CD4-positive, alpha-beta T cell treated with Interleukin-4 for 4 hours (primary cell): ENCODE measurements at places on chromosomes 16 and 17.

DNA sequence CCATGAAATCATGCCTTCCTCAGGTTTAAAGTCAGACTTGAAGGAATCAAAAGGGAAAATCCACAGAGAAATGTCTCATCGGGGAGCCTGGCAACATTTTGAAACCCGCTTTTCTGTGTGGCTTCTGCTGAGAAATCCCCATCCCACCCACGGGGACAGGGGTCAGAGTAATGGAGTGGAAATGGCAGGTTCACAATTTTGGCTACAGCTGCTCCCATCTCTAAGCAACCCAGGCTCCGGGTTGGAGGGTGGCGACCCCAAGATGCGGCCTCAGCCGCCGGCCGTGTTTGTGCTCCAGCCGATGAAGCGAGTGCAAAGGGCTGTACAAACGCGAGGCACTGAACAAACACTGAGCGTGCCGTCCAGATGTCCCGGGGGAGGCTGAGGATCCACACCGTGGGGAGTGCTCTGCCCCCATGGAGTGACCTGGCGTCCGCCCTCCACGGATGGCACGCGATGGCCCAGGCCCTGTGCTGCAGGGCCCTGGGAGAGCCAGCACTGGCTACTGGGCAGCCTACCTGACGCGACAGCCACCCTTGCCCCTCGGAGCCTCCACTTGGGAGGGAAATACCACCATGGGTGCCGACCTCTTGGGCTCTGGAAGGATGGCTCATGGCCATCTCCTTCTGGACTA is 22.2 kb downstream of the SLC43A2 start:
- no peak for DNase-seq

GRCh38 chr16:54281535-54282201 is 4.9 kb downstream of the IRX3 start:
- DNase-seq, result no peak

- no peak for DNase-seq
Observed at GRCh38 chr16:51524555-51525373, 373.7 kb upstream of the SALL1 start.

DNA sequence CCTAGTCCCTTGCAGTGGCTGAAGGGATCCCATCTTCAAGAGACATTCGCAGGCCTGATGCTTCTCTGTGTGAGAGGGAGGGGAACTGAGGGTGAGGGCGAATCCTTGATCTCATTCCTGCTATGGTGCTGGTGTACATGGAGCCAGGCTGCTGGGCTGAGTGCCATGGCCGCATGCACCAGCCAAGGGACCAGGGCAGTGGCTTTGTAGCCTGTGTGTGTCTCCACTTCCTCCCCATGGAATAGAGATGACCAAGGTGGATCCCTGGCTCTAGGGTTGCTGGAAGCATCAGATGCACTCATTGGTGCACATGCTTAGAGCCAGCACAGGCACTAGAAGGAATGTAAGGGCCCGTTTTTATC is 195.0 kb downstream of the FOXL1 start:
- no peak for DNase-seq

DNA sequence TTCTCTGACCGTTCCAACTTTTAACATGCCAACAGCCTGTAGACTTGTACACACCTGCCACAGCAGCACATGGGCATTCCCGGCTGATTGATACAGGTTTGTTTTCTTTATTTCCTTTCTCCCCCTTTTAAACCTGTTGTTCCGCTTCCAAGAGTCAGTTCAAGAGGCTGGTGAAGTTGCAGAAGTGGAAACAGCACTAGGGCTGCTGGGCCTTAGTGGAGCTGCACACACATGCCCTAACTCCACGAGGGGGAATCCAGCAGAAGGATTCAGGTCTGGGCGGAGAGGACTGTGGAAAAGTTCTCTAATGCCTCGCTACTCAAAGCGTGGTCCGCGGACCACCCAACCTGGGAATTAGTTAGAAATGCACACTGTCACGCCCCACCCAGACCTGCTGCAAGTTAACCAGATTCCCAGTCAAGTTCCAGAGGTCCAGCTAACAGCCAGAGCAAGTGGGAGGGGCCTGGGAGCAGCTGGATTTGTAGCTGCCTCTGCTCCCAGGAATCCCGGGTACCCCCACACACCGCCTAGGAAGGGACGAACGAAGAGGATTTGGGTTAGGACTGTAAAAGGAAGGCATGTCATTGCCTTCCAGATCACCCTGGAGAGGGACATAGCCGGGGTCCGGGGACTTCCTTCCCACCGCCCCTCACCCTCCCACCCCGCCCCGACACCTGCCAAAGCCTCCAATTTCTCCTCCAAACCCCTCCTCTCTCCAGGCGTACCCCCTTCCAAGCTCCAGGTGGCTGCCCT is 542 bp downstream of the SLC39A11 start:
- no peak for DNase-seq

- DNase-seq, result no peak
Observed at GRCh38 chr17:15514469-15514868, 47.0 kb upstream of the CDRT4 start.

GRCh38 chr16:88003736-88004135 is 52.5 kb downstream of the BANP start:
- DNase-seq, result no peak

DNA sequence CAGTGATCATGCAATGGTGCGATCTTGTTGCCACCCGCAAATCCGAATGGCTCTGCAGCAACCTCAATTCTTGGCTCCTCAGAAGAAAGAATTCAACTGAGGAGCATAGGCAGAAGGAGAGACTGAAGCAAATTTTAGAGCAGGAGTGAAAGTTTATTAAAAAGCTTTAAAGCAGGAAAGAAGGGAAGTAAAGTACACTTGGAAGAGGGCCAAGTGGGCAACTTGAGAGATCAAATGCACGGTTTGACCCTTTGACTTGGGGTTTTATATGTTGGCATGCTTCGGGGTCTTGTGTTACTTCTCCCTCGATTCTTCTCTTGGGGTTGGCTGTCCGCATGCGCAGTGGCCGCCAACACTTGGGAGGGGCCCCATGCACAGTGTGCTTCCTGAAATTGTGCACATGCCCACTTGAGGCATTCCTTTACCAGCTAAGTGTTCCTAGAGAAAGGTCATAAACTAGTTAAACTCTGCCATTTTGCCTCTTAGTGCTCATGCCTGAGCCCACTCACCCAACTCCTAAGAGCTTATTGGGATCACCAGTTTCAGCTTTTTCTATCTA is 36.7 kb downstream of the ZNRF1 start:
- DNase-seq, result no peak

DNA sequence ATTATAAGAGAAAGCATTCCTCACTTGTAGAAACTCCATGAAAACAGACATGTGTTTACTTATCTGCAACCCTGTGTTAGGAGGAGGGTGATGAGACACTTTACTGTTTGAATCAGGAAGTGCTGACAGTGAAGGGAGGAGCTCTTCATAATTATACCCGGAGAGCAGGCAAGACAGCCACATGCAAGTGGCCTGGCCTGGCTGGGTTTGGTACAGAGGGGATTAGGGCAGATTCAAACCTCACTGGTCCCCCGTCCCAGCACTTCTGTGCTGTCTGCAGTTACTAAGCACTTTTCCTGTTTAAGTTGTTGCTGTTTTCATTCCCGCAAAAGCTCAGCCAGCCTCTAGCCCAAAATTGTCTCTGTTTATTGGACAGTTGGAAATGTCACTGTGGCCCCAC is 78.5 kb downstream of the WWOX start:
- no peak for DNase-seq

GRCh38 chr16:56316545-56316944 is 108.8 kb downstream of the AMFR start:
- no peak for DNase-seq

DNA sequence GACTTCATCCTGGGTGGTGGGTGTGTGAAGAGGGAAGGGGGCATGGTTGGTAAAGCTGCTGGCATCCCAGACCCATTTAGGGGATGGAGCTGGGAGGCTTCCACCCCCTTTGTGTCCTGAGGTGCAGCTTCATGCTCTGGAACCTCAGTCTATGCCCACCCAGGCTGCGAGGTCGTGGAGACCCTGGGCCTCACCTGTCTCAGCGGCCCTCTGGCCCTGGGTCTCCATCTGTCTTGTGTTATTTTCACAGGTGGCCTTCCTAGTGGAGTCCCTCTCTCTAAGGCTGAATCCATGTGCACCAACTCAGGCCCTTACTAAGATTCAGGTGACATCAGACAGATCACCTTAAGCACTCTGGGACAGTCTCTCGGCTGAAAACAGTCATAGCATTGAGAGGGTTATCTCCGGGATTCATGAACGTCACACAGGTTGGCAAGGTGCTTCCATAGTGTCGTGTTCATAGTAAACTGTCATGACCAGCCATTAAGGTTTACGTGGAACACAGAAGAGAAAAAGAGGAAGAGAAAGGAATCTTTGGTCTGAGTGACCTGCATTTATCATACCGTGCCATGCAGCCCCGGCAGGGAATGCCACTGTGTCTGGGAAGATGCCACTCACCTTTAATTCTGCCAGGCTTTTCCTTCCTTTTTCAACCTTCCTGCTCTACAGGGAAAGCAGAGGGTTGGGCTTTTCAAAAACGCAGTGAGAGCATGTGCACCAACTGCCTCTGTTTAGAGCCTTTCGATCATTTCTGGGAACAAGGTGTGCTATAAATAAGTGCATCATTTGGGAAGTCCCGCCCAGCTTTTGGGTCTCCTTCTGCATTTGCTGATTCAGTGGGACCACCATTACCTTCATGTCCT is 4.5 kb upstream of the FOXL1 start:
- no peak for DNase-seq

DNA sequence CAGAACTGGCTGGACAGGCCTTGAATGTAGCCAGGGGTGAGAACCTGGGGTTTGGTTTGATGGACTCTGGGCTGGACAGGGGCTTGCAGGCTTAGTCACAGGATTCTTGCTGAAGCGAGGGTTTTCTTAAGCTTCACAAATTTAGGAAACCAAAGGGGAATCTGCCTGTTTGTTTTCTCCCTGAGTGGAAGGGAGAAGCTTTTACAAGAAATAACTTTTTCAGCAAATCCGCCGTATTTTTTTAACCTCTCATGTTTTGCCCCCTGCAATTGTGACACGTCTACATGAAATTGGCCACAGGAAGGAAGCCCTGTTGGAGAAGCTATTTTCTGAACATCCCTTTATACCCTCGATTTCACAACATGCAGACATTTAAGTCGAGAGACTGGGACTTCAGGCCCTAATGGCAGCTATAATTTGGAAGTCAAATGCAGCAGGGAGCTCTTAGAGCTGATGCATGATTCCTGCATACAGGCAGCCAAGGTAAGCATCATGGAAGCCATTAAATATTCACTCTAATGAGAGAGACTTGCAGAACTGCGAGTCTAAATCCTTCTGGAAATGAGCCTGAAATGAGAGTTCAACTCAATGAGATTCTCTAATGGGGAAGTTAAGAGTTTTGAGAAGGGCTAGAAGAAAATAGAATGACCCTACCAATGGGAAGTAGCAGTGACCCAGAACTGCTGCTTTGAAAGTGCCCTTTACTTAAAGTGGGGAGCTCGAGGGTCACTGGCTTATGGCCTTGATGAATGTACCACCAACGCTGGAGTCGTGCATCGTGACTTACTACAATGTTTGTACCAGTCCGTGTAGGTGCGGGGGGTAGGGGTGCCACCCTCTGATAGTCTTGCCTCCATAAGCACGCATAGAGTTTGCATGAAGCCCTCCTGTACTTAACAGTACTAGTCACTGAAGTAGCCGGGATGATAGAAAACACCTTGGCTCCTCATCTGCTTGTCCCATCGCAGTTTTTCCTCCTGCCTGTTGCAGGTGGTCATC is 45.1 kb upstream of the IRF8 start:
- no peak for DNase-seq

GRCh38 chr17:56917559-56918296 is 3.9 kb upstream of the TRIM25 start:
- no peak for DNase-seq

DNA sequence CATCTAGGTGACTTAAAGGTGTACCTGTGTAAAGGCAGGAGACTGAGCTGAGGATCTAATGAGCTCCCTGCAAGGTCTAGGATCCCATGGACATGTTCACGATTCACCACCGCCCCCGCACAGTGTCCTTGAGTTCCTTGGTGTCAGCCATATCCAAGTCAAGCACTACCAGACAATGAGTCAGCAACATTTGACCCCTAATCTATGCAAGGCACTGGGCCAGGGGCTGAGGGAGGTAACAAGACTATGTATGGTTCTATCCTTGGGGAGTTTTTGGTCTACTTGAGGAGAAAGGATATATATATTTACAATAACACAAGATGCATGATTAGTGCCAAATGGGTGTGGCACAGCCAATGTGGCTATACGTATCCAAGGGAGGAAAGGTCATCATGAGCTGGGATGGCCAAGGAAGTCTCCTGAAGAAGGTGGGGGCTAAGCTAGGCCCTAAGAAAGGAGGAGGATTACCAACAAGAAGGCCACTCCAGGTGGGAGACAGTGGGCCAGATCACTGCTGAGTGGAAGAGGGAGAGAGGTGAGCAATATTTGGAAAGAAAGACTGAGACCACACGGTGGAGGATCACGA is 35.0 kb downstream of the ITGB3 start:
- DNase-seq, result no peak

GRCh38 chr17:32609085-32609484 is 122.3 kb downstream of the CDK5R1 start:
- peak; percentile 79 for DNase-seq

GRCh38 chr17:1736348-1737281 is 6.1 kb upstream of the SERPINF2 start:
- peak; percentile 6 for DNase-seq

DNA sequence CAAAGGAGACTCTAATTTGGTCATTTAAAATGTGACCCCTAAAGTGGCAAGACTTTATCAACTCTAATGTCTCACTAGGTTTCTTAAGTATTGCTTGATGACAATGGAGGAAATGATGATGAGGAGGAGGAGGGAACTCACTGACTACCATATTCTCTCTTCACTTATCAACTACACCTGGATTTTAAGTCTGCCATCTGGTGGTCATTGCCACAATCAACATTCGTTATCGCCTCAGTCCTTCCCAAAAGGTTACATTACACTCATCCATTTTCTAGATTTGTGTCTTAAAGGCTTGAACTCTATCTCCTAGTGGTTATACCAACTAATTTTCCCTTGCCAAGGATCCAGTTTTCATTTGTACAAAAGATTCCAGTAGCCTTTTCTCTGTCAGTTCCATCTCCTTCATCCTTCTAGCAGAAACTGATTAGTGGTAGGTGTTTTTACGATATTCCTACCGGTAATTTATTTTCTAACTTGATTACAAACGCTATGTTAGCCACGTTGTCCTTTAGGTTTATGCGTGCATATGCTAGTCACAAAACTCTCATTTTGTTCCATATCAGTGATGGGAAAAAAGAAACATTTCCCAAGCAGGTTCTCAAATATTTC is 114.6 kb upstream of the NOG start:
- DNase-seq, result peak; percentile 2

GRCh38 chr16:71387045-71387871 is 28.7 kb downstream of the CALB2 start:
- DNase-seq, result no peak

DNA sequence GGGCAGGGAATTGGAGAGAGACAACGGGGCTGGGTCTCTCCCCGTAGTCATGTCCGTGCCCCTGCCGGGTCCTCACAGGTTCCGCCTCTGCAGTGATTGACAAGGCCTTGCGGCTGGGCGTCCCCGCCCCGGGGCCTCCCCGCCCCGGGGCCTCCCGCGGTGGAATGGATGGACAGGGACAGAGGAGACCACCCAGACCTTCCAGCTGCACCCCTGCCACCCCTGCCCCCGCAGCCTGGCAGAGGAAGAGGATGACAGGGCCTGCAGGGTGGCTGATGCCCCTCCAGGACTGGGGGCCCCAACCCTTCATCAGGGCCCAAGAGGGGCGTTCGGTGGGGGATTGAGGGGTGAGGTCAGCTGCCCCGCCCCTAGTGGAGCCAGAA is 216.4 kb upstream of the CIBAR2 start:
- DNase-seq, result no peak
